ENCODE measurements at places on chromosomes 16 and 17.

DNA sequence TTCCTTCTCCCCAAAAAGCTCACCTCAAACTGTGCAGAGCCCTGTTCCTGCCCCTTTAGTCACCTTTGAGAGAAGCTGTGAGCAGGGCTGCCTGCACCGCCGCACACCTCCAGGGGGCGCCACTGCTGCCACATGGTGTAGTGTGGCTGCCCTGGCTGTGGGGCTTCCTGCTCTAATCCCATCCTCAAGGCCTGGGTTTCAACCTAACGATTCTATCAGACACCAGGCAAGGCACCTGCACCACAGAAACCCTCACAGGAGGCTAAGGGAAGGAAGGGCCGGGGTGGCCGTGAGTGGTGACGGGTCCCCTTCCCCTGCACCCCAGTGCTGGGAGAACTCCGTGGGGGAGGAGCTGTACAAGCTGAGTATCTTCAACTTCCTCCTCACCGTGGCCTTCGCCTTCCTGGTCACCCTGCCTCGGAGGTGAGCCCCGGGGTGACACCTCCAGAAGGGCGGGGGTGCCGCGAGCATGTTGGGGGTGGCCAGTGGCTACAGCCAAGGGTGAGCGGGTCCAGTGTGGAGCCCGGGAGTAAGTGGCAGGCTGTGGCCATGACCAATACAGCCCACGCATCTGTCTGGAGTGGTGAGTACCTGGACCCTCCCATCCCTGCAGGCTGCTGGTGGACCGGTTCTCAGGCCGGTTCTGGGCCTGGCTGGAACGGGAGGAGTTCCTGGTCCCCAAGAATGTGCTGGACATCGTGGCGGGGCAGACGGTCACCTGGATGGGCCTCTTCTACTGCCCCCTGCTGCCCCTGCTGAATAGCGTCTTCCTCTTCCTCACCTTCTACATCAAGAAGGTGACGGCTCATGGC is 7.0 kb downstream of the TMC8 start:
- DNase-seq, result no peak

DNA sequence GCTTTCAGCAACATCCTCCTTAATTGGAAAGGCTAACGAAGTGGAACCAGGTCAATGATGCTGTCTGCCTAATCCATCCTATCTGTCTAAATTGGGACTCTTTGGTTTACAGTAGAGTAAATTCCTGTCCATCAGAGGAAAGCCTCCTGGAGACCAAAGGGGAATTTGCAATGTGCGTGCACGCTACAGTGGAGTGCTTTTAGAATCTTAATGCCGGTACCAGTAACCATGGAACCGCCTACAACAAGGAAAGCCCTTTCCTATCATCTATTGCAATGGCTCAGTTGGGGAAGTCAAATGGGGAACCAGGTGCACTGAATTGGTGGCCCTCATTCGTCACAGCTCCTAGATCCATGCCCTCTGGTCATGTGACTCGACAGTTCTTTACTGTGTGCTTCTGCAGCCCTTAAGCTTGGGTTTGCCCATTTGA is 110.1 kb downstream of the XYLT1 start:
- no peak for DNase-seq

DNA sequence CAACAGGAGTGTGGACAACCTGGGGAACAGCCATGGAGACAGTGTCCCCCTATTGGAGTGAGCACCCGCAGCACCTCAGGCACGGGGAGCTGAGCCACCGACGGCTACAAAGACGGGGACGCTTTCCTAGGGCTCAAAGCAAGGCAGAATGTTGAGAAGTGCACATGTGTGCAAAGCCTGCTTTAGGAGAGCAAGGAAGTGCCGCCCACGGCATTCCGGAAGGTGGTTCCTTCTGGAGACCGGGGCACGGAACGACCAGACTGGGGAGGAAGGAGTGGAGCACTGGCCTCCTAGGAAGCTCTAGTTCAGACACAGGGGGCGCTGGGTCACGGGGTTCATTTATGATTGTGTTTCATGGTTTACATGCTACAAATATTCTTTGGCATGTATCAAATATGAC is 52.2 kb downstream of the TBC1D16 start:
- no peak for DNase-seq

DNA sequence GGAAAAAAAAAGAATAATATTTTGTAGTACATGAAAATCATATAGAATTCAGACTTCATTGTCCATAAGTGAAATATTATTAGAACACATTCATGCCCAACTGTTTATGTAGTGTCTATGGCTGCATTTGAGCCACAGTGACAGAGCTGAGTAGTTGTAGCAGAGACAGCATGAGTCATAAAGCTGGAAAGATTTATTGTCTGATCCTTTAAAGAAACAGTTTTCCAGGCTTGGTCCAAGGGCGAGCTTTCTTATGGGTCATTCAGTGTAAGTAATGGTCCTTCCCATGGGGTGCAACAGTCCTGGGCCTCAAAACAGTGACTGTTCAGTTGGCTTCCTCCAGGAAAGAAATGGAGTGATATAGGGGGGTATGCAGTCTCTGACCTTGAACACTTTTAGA is 260.2 kb downstream of the HS3ST4 start:
- no peak for DNase-seq

DNA sequence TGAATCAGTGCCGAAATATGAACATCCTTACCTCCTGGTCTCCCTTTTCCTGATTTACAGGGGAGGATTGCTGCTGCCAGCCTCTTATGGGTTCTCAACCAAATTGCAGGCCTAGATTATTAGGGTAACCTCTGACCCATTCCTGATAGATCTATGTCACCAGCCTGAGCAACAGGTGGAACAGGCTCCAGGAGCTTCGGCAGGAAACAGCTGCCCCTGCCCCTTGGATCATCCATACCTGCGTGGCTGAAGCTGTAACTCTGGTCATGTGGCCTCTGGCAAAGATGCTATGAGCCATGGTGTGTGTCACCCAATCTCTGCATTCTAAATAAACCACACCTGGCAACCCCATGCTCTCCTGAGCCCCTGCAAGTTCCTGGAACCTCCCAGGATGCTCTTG is 18.4 kb upstream of the RBBP6 start:
- no peak for DNase-seq

- no peak for DNase-seq
Measured at GRCh38 chr16:68844211-68844564, 857 bp downstream of the TANGO6 start.
